ENCODE measurements at places on chromosomes 5 and 9.

DNA sequence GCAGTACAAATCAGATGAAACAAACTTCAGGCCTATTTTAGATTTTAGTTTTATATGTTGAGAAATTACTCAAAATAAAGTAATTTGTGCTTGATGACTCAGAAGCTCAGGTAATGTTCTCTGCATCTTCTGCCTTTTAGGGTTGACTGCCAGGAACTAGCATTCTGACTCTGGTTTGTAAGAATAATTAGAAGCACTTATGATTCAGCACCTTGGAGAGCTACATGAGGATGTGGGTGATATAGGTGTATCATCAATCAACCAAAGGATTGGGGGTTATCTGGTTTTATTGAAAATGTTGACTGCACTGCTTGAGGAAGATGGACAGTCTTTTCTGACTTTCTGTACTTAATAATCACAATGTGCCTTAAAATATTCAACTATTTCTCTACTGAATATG lies 118.7 kb upstream of the SGCD start:
- no peak for DNase-seq

GRCh38 chr9:75499812-75500211 lies 390.7 kb upstream of the PCSK5 start:
- DNase-seq, result no peak

DNA sequence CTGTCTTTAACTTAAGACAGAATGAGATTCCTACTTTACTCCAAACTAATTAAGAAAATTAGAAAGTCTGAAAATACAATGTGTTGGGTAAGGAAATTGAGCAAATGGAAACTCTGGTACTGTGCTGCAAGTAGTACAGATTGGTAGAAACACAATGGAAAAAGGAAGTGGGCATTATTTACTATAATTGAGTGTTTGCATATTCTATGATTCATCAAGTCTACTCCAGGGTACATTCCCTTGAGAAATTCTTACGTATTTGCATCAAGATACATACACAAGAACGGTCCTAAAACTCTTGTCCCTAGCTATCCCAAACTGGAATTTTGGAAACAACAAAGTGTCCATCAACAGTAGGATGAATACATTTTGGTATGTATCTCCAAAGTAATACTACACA lies 123.5 kb upstream of the TARS1 start:
- DNase-seq, result no peak

GRCh38 chr5:1706428-1706827 lies 93.2 kb downstream of the MRPL36 start:
- DNase-seq, result no peak

DNA sequence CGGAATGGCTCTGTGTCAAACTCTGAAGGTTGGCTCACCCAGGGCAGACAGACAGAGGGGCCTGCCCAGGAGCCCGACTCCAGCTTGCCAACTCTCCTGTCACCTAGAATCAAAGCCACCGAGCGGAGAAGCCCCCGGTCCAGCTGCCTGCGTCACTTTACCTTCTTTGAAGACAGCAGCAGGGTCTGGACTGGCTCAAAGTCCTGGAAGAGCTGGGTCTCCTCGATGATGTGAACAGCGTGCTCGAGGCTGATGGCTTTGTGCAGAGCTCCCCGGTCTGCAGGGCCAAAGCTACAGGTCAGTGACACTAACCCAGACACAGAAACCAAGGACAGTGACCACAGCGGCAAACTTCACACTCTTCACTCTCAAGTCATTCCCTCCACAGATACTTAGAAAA lies 67.9 kb downstream of the SECISBP2 start:
- no peak for DNase-seq
